ENCODE measurements at places on chromosomes 6 and 20.
A peak's percentile ranks its signal among the peaks of the same experiment; 100 is the strongest.

GRCh38 chr20:48458601-48459385 lies 369.0 kb downstream of the PREX1 start:
- DNase-seq, result no peak

DNA sequence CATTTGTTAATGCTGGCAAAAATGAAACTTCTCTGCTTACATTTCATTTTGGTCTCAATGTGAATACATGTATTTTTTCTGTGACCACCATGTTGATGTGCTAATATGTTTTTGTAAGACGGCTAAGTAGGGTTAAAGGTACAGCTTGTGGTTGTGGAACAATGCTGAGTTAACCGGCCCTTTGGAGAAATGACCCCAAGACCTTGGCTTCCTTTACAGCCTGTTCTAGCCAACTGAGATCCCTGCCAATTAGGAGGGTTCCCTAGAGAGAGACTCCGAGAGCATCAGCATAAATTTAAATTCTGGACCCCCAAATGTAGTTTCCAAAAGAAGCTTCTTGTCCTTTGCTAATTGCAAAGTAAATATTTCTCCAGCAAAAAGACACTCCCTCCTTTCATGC lies 44.4 kb downstream of the RSPO3 start:
- no peak for DNase-seq

DNA sequence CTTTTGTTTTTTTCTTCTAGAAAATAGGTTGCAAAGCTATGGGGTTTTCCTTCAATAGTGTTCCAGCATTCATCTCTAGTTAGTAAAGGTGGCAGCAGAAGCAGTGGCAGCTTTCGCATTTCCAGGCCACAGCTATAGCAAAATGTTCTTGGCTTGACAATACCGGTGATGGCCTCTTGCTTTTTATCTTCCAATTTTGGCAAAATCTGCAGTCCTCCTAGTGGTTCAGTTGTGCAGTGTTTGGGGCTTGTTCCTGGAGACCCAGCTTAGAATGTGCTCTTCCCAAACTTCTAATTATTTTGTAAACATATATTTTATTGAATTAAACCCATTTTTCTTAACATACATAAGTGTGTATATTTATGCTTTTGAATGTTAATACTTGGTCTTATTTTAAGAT lies 370.6 kb upstream of the MAN1A1 start:
- no peak for DNase-seq

DNA sequence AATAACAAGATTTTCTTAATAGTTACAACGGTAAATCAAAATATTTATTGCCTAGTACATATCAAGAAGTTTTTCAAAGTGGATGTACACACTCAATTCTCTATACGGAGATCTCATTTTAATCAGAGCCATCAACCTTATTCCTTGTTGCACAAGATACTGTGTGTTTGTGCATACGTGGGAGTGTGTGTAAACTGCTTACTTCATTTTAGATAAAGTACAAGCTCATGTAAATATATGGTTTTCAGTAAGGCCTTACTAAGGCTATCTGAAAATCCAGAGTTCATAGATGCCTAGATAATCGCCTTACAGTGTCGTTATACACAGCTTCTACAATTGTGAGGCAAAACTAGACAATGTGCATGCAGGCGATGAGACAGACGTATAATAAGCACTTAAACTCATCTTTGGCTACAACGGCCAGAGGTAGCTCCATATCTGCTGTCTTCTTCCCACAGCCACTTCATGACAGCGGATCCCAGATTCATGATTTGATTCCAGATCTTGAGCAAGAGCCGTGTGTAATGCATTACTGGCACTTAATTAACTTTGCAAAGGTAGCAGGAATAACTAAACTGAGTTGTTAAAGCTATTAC lies 2.5 kb downstream of the PERP start:
- DNase-seq, result no peak

GRCh38 chr6:144607998-144608735 lies 323.0 kb downstream of the UTRN start:
- no peak for DNase-seq

- DNase-seq, result no peak
Measured at GRCh38 chr20:15625981-15626380, 947.3 kb downstream of the KIF16B start.

DNA sequence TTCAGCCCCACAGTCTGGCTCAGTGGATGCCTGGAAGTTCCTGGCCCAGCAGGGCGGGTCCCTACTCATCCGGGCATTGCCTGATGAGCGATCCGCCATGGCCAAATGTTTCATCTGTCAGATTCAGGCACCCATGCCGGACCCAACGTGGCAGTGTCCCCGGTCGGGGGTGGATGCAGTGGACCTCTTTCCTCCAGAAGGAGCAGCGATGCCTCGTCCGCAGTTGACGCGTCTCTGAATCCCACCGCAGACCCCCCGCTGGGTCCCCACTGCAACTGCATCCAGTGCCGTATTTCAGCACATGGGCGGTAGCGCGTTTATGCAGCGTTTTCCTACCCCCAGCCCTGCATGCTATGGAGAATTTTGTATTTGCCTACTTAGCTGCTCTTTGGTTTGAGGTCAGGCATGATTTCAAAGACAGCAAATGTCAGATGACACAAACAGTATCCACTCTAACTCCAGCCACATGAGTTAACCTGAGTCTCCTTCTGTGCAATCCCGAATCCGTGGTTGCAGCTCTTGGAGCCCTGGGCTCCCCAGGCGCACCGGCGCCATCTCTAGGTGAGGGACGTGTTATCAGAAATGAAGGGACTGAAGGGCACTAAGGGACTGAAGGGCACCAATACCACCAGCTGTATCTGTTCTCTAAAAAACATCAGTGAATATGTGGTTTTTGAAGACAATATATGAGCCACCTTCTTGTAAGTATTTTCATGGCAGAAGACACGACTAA lies 72.6 kb upstream of the THBS2 start:
- DNase-seq, result no peak

- DNase-seq, result peak; percentile 11
Measured at GRCh38 chr20:31711179-31712111, 11.2 kb downstream of the BCL2L1 start.

DNA sequence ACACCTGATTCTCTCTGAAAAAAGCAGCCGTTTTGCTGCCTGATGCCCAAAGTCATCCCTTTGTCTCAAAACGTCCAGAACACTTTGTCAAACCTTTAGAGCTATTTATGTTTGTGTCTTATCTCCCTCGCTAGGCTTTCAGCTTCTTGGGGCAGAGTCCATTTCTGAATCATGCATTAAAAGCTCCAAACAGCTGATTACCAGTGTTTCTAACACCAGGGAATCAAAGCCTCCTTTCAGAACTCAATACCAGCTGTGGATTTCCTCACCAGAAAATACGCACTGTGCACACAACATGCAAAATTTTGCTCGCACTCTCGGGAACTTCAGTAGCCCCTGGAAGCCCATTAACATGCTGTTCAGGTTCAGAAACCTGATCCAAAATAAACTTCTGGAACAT lies 333.3 kb downstream of the HACE1 start:
- DNase-seq, result no peak

DNA sequence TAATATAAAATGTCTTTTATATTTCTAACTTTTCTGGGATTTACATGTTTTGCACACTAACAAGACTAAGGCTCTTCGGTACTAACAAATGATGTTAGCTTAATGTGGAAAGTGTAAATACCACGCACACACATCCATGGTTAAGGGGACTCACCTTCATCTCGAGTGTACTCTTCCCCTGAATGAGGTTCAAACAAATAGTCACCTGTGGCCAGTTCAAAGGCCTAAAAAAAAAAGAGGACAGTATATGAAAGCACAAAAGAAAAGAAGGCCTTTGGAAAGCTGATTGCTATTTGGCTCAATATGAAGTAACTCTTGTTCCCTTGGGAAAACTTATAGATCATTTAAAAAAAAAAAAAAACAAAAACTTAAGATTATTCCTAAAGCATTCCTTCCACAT lies 37.2 kb downstream of the LHFPL5 start:
- DNase-seq, result no peak

DNA sequence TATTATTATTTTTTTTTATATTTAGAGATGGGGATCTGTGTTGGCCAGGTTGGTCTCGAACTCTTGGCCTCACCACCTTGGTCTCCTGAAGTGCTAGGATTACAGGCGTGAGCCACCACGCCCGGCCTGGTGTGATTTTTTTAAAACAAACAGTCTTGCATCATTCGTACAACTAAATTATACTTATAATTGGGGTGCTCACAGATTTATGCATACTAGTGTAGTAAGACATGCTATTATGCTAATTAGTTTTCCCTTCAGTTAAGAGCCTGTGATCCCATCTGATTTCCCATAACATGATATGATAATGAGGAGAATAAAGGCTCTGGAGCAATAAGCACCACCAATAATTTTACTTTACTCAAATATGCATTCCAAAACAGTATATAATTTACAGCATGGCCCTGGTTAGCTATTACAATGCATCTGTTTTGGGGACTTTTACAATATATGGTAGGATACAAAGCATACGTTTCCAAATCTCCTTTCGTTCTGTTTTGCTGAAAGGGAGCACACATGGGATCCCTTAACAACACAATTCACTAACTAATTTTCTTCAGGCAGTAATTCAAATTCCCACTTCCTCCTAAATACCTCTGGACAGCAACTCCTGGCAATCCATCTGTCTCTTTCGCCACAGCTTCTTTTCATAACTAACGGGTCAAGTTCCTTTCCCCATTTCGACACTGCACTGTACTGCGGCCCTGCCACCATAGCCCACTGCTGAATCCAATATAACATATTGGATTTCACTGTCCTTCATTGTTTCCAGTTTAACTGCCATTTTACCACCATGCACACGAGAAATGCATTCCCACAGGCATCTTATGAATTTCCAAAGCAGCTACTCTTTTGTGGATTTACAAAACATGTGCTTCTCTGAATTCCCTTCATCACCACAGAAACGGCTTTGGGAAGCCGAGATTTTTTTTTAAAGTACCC lies 1.7 kb downstream of the NUDT3 start:
- DNase-seq, result no peak

DNA sequence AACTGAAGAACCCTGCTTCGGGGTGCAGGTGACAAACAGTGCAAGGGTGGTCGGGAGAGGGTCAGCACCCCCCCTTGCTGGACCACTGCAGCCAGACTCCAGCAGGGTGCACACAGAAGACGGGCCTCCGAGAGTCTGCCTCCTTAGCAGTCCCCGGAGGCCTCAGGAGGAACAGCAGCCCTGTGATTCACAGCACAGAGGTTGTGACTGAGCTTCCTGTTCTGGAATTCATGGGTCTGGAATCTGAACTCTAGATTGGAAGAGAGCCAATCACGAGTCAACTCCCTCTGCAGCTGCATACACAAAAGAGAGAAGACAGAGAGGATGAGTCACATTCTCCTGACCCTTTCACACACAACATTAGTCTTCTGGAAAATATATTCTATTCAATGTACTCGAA lies 249.0 kb upstream of the OPRM1 start:
- no peak for DNase-seq

DNA sequence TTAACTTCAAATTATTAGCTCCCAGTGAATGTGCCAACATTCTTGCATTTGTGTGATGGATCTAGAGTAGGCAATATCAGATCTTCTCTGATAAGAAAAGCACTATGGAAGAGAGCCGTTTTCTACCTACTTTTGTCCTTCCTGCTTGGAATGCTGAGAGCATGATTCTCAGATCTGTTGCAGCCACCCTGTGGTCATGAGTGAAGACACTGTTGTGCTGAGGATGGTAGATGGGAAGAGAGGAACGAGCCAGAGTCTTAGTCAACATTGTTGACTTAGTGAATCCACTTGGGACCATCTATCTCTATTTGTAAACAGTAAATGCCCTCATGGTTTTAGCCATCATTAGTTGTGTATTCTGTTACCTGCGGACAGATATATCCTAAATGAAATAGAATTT lies 202.6 kb downstream of the CD109 start:
- no peak for DNase-seq

GRCh38 chr6:7238900-7239589 lies 74.0 kb downstream of the SSR1 start:
- DNase-seq, result peak; percentile 87

DNA sequence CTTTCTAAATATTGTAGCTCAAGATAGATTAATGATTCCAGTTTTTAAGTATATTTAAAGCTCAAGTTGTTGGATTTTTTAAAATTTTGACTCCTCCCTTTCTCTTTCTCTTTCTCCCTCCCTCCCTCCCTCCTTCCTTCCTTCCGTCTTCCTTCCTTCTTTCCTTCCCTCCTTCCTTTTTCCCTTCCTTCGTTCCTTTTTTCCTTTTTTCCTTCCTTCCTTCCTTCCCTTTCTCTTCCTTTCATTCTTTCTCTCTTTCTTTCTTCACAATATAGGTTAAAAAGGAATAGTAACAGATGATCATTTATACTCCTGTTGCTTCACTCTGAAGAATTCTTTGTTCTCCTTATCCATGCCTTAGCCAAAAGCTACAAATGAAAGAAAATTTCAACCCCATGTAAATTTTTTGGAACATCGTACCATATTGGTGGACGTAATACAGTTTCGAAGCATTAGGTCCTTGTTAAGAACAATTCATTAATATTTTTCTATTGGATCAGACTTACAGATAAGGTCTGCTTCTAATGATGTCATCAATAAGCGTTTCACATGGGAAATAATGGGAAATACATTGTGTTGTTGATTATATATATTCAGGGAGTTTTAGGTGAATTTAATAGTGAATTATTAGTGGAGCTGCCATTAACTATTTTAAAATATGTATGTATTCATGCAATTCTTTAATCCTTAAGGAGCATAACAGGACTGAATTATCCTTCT lies 139.6 kb upstream of the SLC35B3 start:
- no peak for DNase-seq

DNA sequence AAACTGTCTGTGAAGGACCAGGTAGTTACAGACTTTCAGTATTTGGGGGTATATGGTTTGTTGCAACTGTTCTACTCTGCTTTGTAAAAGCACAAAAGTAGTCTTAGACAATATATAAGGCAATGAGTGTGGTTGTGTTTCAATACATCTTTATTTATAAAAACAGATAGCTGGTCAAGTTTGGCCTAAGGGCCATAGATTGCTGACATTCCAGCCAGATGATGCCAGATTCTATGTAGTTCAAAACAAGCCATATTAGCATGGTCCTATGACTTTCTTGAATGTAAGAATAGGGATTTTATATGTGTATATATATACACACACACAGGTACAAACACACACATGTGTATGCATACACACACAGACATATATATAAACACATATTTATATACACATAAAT lies 201.8 kb downstream of the GRIK2 start:
- DNase-seq, result no peak

- no peak for DNase-seq
Measured at GRCh38 chr6:11067348-11067747, 23.2 kb upstream of the ELOVL2 start.

- DNase-seq, result peak; percentile 27
Measured at GRCh38 chr6:37566111-37566949, 66.6 kb upstream of the CCDC167 start.

DNA sequence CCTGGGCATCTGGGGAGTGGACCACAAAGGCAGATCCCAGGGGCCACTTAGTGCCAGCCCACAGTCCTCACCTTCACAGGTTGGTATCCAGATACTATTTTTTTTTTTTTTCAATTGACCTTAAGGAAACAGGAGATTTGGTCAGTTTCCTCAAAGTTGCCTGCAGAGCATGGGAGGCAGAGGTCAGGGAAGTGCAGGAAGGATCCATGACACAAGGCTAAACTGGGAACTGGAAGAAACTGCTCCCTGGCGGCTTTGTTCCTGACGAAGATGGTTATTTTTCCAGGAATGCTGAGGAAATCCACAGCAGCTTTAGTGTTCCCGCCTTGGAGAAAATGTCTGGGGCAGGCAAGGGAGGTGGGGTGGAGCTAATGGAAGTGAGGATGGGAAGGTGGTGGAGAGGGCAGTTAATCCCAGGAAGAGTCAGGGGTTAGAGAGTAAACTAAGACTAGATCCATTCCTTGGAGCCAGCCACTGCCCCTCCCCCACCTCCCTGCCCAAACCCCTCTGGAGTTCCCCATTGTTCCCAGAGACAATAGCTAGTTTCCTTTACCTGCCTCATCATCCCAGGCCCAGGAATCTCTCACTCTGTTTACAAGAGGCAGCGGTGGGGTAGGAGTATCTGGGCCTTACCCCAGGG lies 14.3 kb upstream of the MYMX start:
- no peak for DNase-seq
